Brain pericyte (primary cell): ENCODE measurements at places on chromosomes 3 and 15.
A peak's percentile ranks its signal among the peaks of the same experiment; 100 is the strongest.

GRCh38 chr15:85742186-85742821 lies 52.4 kb downstream of the KLHL25 start:
- DNase-seq = peak; percentile 76

GRCh38 chr3:16119887-16120286 lies 54.6 kb upstream of the GALNT15 start:
- DNase-seq = no peak

- DNase-seq = no peak
These were observed 683 bp upstream of the UNC45A start for GRCh38 chr15:90934256-90934948.

DNA sequence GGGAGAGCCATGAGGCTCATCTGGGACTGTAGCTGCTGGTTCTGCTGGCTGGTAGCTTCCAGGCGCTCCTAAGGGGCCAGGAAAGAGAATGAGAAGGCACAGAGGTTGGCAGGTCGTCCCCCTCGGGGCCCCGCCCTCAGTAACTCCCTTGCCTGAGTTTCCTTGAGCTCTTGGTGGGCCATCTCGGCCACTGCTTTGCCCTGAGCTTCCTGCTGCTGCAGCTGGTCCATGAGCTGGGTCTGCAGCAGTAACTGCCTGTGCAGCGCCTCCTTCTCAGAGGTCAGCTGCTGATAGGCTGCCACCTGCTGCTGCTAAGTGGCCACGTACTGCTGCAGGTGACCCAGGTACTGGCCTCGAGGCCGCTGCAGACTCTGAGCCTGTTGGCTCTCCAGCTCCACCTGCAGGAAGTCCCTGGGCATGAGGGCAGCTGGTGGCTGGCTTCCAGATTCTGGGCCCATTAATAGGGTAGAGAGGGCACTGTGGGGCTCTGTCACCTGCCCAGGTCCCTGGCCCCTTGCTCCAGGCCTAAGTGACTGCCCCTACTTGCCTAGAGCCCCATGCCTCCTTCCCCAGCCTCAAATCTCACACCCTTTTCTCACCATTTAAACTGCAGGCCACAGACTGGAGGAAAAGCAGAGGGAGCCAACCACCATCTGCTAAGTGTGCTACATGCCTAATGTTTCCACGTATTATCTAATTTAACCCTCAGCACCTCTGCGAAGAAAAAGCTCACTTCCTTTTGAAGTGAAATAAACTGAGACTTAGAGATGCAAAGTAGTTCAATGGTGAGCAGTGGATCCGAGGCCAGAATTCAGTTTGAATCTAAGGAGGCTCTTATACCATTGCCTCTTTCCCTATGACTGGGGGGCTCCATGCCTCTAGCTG lies 10.8 kb upstream of the VPS33B start:
- no peak for DNase-seq

DNA sequence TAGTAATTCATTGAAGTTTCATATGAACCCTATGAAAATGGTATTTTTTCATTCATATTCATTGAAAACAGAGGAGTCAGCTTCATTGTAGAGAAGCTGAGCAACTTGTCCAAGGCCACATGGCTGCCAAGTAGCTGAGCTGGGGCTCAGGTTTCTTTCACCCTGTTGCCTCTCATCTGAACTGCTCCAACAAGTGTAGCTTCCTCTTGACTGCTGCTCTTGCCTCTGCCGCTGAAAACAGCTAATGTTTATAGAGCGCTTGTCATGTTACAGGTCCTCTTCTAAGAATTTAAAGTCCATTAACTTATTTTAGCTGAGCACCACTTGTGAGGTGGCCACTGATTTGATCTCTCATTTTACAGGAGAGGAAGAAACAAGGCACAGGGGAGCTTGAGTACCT lies 81.1 kb downstream of the PDCD6IP start:
- no peak for DNase-seq

- no peak for DNase-seq
These were observed at the start of gene MAP1A for GRCh38 chr15:43517354-43518196. TSS of gene MAP1A (plus strand) at chr15:43517608. CDS start at chr15:43521474, 3,866 bp downstream.

DNA sequence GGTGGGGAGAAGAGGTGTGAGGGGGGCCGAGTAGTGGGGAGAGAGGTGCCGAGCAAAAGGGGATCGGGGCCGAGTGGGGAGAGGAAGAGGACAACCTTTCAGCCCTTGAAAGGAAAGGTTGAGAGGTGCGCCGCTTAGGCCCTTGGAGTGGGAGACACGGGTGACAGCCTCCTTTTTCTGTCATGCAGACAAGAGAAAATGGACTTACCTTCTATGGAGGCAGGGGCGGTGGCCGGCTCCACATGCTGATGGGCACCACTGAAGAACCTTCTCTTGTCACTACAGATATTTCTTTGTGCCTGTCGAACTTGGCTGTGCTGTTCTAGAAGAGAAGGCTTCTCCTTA lies 421 bp downstream of the KLHL18 start:
- DNase-seq = no peak

GRCh38 chr15:62821384-62822131 lies 221.0 kb upstream of the TPM1 start:
- no peak for DNase-seq

DNA sequence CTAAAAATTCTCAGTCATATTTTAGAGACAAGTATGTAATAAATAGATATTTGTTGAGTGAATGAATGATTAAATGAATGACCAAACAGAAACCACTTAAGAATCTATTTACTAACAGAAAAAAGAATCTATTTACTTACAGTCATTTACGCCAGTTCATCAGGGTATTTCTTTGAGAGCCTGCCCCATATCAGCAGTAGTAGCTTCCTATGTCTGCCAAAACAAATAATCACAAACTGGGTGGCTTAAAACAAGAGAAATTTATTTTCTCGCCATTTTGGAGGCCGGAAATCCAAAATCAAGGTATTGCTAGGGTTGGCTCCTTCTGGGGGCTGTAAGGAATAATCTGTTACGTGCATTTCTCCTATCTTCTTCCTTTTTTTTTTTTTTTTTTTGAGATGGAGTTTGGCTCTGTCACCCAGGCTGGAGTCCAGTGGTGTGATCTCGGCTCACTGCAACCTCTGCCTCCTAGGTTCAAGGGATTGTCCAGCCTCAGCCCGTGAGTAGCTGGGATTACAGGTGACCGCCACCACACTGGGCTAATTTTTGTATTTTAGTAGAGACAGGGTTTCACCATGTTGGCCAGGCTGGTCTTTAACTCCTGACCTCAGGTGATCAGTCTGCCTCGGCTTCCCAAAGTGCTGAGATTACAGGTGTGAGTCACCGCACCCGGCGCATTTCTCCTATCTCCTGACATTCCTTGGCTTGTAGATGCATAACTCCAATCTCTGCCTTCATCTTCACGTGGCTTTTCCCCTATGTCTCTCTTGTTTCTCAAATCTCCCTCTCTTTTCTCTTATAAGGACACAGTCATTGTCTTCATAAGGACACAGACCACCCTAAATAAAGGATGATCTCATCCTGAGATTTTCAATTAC lies 65.2 kb upstream of the SPPL2A start:
- DNase-seq = no peak

DNA sequence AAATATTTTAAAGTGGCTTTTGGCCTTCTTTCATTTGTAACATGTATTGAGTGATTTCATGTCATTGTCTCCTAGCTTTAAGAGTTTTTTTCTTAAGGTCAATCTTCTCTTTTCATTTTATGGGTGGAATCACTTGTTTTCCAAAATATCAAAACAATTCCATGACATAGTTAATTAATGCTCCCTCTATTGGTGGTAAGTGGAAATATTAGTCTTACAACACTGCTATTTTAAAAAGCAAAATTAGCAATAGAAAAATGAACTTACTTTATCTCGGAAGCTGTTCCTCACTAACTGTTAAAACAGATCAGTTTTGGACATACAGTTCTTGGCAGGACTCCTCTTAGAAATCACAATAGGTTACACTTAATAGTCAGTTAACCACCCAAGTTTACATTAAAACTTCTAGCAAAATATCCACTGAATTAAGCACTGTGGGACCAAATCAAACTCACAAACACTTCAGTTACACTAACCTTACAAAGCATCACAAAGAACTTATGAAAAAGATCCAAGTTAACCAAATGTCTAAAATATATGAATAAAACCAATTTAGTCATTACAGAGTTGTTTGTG lies 42.4 kb downstream of the TIGIT start:
- no peak for DNase-seq

- DNase-seq = no peak
These were observed 216.8 kb downstream of the VGLL3 start for GRCh38 chr3:86774082-86774691.

DNA sequence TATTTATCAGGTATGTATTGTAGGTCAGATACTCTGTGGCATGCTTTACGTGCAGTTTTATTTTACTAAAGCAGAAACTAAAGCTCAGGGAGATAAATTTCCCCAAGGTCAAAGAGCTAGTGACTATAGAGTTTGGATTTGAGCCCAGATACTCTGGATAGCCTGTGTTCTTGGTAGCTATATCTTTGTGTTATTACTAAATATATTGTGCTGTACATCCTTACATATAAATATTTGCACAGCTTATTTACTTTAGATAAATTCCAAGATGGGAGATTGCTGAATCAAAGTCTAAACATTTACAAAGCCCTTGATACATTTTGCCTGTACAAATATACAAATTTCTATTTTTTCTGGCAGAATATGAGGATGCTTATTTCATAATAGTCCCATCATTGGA lies 660.9 kb upstream of the NAALADL2 start:
- peak; percentile 64 for DNase-seq

GRCh38 chr3:48896936-48897335 lies 1.7 kb downstream of the SLC25A20 start:
- no peak for DNase-seq

GRCh38 chr3:153130312-153130977 lies 31.6 kb upstream of the RAP2B start:
- DNase-seq = no peak

DNA sequence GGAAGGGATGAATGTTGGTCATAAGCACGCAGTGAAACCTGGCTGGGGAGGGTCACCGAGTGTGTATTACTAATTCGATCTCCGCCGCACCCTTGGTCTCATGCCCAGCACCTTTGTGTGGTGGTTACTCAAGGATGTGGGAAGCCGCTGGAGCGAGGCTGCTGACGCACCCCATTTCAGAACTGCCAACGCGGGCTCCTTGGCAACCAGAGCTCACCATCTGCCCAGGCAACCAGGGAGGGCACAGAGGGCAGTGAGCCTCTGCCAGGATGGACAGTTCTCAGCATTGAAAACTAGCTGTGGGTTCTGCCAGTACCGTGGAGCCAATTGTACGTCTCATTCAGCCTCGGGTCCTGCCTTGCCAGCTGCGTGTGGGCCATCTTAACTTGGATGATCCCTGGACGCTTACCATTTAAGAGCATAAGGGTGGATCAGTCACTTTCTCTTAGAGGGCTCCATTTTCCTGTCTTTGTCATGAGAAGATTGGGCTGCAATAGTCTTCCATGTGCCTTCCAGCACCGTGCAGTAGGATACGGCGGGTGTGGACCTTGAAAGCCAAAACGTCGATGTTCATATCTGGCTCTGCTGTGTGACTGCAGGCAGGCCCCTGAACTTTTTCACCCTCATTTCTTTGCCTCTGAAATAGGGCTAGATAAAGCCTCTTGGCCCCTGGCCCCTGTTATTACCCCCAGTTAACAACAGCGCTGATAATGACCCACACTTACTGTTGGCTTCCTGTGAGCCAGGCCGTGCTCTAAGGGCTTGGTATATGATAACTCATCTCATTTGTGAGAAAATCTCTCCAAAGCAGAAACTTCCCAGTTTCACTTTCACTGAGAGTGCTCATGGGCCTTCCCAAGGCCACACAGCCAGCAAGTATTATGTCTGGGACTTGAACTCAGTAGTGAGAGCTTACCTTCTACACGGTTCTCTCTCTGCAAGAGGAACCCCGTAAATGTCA lies 238.8 kb downstream of the OPA1 start:
- DNase-seq = no peak

- DNase-seq = no peak
These were observed 1.9 kb upstream of the MITF start for GRCh38 chr3:69737392-69737791.

DNA sequence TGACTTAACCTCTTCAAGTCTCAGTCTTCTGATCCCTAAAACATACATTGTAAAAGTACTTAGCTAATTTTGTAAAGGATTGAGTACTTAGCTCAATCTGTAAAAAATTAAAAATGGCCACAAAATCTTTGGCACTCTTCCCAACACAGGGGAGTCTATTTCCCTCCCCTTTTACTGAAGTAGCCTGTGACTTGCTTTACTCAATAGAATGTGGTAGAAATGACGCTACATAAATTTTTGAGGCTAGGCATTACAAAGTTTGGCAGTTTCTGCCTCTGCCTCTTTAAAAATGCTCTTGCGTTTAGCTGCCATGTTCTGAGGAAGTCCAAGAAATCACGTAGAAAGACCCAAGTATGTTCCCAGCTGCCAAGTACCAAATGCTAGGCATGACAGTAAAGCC lies 80.2 kb downstream of the CBLB start:
- no peak for DNase-seq

DNA sequence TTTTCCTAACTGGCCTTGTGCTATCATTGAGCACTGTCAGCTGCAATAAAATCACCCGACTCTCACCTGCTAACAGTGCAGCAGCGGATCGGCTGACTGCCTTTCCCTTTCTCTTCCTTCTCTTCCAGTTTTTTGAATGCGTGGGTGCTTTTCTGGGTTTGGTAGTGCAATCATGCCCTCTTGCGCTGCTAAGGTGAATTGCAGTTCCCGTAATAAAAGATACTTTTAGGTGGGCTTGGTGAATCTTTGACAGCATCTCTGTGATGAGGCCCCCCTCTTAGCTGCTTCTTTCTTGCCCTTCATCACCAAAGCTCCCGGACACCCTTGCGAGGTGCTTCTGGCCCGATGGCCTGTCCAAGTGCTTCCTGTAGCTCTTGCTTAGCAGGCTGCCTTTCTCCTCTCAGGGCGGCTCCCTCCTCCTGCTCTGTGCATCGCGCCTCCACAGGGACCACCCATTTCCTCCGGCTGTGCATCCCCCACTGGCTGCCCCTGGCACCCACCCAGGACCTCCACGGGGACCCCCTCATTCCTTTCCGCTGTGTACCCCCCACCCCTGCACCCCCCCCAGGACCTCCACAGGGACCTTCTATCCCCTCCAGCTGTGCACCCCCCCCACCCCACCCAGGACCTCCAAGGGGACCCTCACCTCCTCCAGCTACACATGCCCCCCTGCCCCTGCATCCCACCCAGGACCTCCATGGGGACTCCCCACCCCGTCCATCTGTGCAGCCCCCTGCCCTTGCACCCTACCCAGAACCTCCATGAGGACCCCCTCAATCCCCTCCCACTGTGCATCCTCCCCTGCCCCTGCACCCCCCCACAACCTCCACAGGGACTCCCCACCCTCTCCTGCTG lies 50.8 kb upstream of the RPL32 start:
- no peak for DNase-seq

GRCh38 chr3:32844914-32845313 lies 27.1 kb downstream of the TRIM71 start:
- DNase-seq = no peak

DNA sequence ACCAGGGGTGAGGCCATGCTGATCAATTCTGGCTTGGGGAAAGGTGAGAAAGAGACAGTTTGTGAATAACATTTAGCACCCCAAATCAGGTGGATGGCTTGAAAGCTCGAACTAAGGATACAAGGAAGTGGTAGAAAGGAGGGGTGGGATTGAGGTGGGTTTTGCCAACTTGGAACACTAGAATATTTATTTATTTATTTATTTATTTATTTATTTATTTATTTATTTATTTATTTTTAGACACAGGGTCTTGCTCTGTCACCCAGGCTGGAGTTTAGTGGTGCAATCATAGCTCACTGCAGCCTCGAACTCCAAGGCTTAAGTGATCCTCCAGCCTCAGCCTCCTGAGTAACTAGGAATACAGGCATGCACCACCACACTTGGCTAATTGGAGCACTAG lies 31.0 kb upstream of the THSD4 start:
- DNase-seq = no peak
